HFF-Myc (cell line): ENCODE measurements at places on chromosomes 4 and X.
A peak's percentile ranks its signal among the peaks of the same experiment; 100 is the strongest.

- DNase-seq = no peak
Measured at GRCh38 chrX:74420196-74421035, 877 bp upstream of the SLC16A2 start.

GRCh38 chr4:173398220-173398619 is 696 bp downstream of the SCRG1 start:
- no peak for DNase-seq

DNA sequence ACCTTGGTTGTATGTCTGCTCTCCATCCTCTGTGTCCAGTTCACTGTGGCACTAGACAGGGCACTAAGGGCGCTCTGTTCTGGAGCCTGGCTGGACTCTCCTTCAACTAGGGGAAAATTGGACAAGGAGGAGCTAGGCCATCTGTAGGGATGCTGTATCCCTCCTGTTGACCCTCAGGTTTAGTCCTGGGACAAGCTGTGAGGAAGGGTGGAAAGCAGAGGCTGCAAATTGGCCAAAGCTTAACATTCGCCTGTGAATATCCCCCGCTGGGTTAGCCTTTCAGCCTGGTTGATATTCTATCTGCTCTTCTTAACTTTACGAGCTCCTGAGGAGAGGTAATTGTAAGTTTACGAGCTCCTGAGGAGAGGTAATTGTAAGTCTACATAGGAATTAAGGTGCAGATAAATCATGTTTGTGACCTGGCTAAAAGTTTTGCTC is 64.4 kb upstream of the ENPEP start:
- no peak for DNase-seq

DNA sequence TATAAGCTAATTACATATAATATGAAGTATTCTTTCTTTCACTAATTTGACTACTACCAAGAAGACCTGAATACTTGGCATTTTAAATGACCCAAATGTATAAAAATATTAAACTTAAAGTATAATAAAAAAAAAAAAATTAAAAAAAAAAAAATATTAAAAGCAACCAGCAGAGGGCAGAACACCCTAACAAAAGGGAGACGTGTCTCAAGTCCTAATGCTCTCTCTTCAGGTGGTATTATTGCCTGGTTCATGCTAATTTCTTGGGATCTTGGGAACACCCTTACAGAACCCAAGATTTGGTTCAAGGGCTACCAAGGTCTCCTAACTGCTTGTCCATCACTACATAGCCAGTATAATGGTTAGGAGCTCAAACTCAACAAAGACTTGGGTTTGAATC is 754.8 kb downstream of the RAB28 start:
- DNase-seq = peak; percentile 2

- DNase-seq = no peak
Measured at GRCh38 chrX:94961730-94962129, 1287.7 kb downstream of the FAM133A start.

- no peak for DNase-seq
Measured at GRCh38 chr4:88991746-88992145, 65.2 kb downstream of the FAM13A start.

- no peak for DNase-seq
Measured at GRCh38 chr4:76905521-76905920, 7.6 kb upstream of the SOWAHB start.

GRCh38 chrX:7943600-7944245 is 16.5 kb upstream of the PNPLA4 start:
- DNase-seq = no peak

DNA sequence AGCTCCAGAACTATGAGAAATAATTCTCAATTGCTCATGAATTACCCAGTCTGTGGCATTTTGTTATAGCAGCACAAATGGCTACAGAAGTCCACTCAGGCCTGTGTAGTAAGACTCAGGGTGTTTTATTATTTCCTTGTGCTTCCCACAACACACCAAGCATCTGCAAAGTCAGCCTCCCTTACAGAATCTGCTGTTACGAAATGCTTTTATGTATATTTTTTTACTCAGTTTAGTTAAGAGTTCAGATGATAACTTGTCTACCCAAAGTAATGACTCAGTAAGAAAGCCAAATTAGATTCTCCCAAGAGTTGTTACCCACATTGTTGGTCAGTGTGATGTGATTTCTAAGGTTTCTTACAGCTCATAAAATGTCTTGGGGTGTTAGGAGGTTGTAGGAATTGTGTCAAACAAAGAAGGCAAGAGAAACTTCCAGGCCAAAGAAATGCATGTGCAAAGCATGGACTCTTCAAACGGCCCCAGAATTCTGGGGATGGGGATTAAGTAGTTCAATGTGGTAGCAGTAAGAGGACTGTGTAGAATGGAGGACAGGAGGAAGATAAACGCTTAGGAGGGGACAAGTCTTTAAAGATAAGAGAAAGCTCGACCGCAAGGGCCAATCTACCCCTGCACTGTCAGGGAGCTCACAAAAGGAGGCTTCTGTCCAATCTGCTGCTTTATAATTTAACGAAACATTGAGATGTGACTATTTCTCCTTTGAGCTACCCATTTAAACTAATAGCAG is 35.4 kb upstream of the TMEM184C start:
- no peak for DNase-seq

DNA sequence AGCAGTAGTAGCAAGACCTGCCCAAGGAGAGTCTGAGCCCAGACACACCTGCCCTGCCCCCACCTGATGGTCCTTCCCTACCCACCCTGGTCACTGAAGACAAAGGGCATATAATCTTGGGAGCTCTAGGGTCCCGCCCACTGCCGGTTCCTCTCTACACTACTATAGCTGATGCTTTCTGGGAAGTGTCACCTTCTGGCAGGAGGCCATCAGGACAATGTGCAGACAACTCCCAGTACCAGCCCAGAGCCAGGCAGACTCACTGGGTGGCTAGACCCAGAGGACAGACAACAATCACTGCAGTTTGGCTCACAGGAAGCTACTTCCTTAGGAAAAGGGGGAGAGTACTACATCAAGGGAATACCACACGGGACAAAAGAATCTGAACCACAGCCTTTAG is 312.7 kb downstream of the SPRY1 start:
- DNase-seq = no peak

- DNase-seq = no peak
Measured at GRCh38 chrX:64192673-64193072, 12.8 kb downstream of the AMER1 start.

DNA sequence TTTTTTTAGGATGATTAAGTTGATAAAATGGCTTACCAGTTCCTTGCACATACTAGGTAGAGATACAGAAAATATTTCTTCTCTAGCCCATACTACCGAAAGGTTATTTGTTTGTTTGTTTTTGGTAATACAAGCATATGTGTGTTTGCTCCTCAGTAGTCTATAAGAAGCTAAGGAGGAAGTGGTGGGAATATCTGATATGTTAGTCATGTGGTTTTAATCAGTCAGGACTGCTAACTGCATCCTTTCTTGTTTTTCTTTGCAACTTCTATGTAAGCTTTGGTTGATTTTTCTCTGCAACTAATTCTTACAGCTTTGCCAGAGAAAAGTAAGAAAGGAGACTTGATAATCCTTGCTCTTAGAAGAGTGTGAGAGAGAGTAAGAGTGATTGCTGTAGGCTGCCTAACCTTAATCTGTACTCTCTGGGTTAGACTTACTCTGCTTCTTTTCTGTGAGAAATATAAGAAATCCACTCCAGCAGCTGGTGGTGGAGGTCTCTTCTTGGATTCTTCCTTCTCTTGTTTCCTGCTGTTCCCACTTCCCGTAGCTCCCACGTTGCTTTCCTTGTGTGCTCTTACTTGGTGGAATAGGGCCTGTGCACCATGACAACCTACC is 28.3 kb downstream of the SEPTIN11 start:
- peak; percentile 70 for DNase-seq

DNA sequence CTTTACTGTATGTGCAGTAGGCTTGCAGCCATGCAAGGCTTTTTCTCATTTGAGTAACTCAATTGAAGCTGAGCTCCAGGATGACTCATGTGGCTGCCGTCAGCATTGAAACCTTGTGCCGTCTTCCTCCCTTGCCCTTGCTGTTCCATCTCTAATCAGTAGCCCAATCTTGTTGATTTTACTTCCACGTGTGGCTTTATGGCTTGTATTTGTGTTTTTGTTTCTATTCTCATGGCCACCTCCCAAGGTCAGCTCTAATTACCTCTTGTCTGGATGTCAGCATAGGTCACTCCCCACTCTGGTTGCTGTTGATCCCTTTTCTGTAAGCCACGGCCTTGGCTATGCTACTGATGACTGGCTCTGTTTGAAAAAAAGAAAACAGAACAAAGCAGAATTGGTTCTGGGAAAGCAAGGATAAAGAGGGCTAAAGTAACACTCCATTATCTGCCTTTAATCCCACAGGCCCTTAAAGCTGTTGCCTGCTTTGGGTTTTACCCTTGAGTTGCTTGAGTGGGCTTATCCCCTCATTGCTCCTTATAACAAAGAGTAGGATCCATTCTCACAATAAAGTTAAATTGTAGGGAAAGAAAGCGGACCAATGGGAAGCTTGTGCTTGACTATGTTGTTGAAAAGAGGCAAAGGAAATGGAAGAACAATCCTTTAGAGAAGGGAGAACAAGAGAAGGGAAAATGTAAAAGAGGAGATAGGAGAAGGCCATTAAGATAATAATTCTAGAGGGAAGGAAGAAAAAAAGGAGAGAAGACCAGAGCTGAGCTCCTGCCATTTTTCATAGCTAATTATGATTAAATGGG is 173.9 kb upstream of the PGRMC2 start:
- peak; percentile 46 for DNase-seq
